Hepatocyte (in vitro differentiated cells): ENCODE measurements at places on chromosomes 2 and 18. TPM values are rescaled to one million over a fixed set of nuclear protein-coding genes. Genes with fewer than 3 reads are reported as not detected.

The SLC4A5 gene
- polyA plus RNA-seq: 0.28 and 1.7 TPM in 2 replicates

The FAM228A gene
- polyA plus RNA-seq: 0.86 TPM in 1 of 2 replicates, not detected in the other

The DPP10 gene
- 5.0 and 5.7 TPM in 2 replicates for polyA plus RNA-seq

The AFF3 gene
- polyA plus RNA-seq: 5.9 and 7.8 TPM in 2 replicates

DNA sequence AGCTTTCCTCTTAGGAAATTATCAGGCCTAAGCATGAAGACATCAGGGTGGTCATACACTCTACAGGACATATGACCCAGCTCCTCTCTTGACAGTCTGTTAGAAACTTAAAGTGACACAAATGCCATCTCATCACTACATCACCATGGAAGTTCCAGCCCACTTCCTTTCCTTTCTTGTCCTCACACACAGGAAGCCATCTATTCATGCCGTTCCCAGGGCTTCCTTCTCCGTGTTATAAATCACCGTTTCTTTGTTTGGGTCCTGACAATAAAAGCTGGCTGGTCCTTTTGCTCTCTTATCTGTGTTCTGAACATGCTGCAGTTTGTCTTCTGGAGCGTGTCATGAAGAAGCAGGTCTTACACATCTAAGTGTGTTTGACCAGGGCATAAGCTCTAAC is 692.1 kb upstream of the CELF4 start:
- no peaks in the 10 kb centered on the region for H3K27me3 ChIP-seq
- no peaks in the 10 kb centered on the region for H3K36me3 ChIP-seq
- no peak for DNase-seq
- H3K27ac ChIP-seq: no peak overlapping the region

DNA sequence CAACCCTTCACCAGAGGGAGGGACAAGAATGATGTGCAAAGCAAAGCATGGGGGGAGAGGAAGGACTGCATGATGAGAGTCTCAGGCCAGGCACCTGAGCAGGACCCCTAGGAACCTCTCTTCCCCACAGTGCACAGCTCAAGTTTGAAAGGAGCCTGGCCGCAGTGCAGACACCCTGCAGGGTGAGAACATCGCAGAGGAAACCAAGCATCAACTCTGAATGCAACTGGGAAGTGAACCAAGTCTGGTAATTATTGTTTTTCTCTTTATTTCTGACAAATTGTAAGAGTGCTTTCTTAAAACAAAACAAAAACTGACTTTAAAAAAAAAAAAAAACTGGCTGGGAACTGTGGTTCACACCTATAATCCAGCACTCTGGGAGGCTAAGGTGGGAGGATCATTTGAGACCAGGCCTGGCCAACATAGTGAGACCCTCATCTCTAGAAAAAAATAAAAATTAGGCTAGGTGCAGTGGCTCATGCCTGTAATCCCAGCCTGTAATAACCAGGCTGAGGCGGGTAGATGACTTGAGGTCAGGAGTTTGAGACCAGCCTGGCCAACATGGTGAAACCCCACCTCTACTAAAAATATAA is 15.3 kb downstream of the NPC1 start:
- no peaks in the 10 kb centered on the region for H3K27me3 ChIP-seq
- H3K4me3 ChIP-seq: no peak overlapping the region
- H3K4me1 ChIP-seq: peaks cover 49% of the 10 kb centered on the region

- no peak overlapping the region for H3K4me3 ChIP-seq
- H3K4me1 ChIP-seq: no peaks in the 10 kb centered on the region
- no peaks in the 10 kb centered on the region for H3K27me3 ChIP-seq
These were observed 514.4 kb downstream of the MBD2 start for GRCh38 chr18:53710080-53710479.

- H3K27me3 ChIP-seq: no peaks in the 10 kb centered on the region
- no peak overlapping the region for H3K27ac ChIP-seq
- no peaks in the 10 kb centered on the region for H3K4me1 ChIP-seq
- H3K4me3 ChIP-seq: no peak overlapping the region
- no peaks in the 10 kb centered on the region for H3K36me3 ChIP-seq
These were observed 448.1 kb upstream of the NXPH2 start for GRCh38 chr2:139228276-139228675.

DNA sequence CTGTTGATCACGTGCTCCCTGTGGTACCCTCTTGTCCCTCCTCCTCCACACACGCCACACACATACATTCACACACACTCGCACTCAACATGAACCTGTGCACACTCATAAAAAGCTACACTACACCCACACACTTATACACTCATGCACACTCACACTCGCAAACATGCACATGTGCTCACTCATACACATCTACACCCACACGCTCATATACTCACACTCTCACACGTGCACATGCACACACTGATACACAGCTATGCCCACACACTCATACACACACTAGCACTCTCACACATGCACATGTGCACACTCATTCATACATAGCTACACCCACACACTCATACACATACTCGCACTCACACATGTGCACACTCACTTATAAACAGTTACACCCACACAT is 113.6 kb downstream of the LRATD1 start:
- H3K4me1 ChIP-seq: no peaks in the 10 kb centered on the region
- no peak for DNase-seq
- no peak overlapping the region for H3K4me3 ChIP-seq
- H3K27ac ChIP-seq: no peak overlapping the region
- H3K36me3 ChIP-seq: no peaks in the 10 kb centered on the region
